GM18507 (cell line): ENCODE measurements at places on chromosomes 5 and 9.

GRCh38 chr9:93603011-93603410 lies 26.6 kb downstream of the PHF2 start:
- DNase-seq: no peak

DNA sequence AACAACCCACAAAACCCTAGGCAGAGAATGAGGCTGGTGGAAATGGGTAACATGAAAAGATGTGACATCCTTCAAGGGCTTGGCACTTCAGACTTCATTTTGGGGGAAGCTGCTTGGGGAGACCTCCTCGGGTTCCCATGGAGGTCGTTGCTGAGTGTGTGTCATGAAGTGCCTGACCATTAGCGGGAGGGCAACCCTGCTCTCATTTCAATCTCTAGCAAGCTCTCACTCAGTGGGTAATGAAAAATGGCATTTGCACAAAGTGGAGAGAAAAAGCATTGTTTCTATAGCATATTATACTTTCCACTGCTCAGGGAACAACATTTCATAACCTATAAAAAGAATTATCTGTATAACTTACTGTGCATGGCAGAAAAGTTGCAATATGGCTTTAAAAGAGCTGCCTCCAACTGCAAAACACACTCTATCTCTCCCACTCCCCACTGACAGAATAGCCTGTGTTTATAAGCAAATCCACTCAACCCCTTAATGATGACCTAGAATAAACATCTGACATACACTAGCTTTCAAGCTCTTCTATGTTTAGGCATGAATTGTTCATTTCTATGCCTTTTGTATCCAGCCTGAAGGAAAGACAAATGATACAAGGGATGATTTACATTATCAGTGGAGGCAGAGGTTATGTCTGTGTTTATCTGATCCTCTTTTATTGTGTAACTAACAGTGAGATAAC lies 357.2 kb downstream of the ZSWIM6 start:
- no peak for DNase-seq

- DNase-seq: no peak
These were observed 374.2 kb upstream of the IRX1 start for GRCh38 chr5:3221432-3221831.

- no peak for DNase-seq
These were observed 10.7 kb downstream of the LYSMD3 start for GRCh38 chr5:90518661-90519060.

DNA sequence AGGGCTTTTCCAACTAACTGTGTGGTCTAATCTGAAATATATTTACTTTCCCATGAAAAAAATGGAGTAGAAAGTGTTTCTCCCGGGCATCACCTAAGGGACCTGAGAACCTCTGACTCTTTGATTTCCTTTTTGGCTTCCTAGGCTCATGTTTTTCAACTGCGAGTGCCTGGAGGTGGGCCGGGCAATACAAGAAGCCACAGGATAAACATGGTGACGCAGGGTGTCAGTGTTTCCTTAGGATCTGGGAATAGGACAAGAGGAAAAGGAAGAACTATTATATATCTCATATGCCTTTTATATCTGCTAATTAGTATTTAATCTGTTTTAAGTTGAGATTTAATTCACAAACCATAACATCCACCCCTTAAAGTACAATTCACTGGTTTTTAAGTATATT lies 11.4 kb upstream of the LECT2 start:
- DNase-seq: no peak

DNA sequence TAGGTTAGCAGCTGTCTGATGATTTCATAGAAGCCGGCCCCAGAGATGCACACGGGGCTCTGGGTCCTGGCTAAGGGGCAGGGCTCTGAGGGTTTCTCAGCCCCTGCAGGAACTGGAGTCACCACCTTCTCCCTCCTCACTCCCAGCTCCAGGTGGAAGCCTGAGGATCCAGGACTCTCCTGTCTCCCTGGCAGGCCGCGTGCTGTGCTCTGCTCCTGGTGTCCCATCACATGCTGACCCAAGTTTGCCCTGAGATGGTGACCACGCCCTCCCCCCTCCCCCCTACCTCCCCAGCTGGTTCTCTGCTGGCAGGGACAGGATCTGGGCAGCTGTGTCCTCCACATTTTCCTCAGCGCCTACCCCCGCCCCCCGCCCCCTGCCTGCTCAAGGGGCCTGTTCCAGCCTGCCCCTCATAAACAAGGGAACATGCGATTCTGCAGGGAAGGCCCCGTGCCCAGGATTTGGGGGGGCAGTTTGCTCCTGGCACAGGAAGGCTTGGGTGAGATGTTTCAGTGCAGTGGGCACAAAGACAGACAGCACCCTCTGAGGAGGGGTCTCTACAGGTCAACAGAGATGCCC lies 87.4 kb downstream of the PSD2 start:
- DNase-seq: no peak

DNA sequence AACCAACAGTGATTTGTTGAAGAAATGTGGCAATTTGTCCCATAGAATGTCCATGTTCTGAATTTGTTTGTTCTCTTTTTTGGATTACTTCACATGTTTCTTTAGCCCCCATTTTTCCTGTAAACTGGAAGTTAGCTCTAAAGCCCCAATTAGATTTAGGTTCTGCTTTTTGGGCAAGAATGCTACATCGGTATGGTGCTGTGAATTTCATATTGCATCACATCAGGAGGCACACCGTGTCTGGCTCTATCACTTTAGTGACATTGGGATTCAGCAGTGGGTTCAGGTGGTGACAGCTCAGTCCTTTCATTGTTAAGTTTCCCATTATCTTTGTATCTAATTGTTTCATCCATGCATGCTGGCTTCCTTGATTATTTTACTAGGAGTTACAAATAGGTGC lies 27.9 kb downstream of the ADGRV1 start:
- no peak for DNase-seq

- DNase-seq: no peak
These were observed 76.4 kb upstream of the PRSS3 start for GRCh38 chr9:33718987-33719386.

- DNase-seq: no peak
These were observed 36.8 kb downstream of the PCDHAC2 start for GRCh38 chr5:141003031-141003430.

GRCh38 chr5:143126174-143127019 lies 277.1 kb downstream of the NR3C1 start:
- no peak for DNase-seq

DNA sequence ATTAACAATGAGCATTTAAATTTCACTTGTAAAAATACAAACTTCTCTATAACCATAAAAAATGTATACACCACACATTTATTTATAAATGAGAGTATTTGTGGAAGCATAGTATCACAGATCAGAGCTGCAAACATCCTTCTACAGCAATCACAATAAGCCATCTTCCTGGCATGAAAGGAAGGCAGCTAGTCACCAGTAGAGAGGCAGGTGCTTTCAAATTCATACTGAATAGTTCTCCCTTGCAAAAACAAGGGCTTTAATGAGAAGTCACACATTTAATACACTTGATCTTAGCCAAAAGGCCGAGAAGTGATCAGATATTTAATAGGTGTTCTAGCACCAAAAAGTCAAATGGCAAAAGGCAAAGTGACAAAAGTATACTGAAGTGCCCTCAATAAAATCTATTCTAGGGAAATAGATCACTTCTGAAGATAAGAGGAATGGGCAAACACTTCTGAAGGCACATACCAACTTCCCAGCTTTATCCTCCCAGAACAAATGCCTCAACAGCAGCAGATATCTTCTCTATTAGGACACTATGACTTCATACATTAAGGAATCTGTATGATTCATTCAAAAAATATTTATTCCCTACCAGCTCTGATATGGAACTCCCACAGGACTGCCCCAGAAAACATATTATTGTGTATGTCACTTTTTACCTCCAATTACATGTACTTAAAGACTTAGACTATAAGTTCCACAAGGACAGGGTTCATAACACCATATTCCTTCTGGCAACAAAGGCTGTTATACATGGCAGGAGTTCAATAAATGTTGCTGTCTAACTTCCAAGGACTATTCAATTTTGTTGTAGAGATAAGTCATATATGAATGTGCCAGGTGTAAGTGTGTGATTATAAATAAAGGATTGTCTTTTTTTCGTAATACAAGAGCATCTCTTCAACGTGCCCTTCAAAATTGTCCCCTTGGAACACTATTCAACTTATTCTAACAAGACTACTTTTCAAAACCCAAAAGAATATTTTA lies 31.7 kb downstream of the MAPKAP1 start:
- no peak for DNase-seq

DNA sequence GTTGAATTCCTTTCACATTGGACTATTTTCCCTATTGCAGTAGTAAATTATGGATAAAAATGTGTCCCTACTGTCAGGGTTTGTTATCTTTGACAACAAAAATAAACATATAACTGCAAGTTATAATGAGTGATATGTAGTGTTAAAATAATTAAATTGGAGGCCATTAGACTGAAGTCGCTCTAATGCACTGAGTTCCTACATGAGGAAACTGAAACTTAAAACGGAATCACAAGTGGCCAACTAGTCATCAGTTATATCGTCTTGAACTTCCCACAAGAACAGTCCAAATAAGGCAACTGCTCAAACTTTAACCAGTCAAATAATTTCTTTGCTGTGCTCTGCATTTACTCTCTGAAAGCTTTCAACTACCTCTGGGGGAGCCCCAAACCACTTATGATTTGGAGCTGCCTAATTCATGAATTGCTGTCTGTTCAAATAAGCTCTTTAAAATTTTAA lies 2.1 kb upstream of the IFT74 start:
- no peak for DNase-seq

DNA sequence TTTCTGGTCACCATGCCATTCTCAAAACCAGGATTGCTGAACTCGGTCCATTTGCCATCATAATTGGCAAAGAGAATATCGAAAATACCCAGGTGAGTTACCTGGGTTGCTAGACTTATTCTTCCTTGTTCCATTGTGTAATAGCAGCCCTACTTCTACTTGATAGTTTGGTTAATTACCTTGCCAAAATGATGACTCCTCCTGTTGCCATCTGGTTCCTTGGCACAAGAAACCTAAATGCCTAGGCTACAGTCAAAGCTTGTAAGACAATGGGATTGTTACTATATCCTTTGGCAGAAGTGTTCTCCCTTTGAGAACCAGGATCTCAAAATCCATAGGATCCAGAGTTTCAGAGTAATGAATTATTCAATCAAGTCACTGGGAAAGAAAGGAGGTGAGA lies 373.2 kb upstream of the ACTBL2 start:
- DNase-seq: no peak

DNA sequence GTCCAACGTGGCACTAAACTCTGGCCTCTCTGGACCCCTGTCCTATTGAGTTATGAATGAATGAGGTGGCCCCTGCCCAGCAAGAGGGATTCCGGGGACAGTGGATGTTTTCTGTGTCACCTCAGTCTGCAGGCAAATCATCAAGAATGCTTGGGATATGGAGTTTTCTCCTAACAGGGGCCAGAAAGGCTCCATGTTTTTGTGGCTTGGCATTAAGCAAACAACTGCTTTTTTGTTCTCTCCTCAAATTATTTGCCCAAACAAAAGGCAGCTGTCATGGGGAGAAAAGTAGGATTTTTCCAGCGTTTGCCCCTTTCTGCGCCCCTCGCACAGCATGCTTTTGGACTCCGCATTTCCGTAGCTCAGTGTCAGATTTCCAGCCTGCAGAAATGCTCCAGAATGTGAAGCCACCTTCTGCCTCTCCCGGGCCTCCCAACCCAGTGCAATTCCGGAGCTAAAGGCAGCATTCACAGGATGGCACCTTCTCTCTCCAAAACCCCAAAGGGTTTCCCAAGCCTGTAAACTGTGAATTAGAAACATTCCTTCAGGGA lies 553.3 kb downstream of the CCDC171 start:
- no peak for DNase-seq

- DNase-seq: no peak
These were observed 2.9 kb downstream of the STK10 start for GRCh38 chr5:172185096-172185461.

- no peak for DNase-seq
These were observed 39.0 kb upstream of the ZFYVE16 start for GRCh38 chr5:80368661-80369480.

DNA sequence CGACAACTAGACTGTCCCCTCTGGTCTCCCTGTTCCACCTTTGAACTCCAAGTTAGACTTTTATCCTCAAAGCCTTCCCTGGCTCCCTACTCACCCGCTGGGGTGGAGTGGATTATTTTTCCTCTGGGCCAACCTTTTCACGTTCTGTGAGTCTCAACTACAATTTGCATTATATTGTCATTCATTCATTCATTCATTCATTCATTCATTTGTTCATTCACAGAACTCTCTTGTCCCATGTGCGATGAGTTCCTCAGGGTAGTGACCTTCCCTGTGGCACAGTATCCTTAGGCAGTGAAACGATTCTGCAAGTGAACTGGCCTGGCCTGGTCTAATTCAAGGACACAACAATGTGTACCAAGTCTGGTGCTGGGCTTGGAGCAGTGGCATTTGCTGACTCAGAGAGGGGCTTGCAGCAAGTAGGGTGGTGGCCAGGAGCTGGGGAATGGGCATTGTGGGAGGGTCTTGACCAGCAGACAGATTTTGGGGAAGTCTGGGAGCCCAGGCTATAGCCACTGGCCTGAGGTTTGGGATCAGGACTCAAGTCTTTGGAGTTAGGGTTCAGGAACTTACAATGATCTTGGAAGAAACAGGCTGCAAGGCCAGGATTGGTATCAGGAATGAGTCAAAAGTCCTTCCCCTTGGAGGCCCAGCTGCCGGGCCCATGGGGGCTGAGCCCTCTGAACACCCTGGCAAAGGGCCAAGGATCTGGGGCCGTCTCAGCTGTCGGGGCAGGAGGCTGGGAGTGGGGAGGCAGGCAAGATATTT lies 37.2 kb upstream of the COL15A1 start:
- no peak for DNase-seq

DNA sequence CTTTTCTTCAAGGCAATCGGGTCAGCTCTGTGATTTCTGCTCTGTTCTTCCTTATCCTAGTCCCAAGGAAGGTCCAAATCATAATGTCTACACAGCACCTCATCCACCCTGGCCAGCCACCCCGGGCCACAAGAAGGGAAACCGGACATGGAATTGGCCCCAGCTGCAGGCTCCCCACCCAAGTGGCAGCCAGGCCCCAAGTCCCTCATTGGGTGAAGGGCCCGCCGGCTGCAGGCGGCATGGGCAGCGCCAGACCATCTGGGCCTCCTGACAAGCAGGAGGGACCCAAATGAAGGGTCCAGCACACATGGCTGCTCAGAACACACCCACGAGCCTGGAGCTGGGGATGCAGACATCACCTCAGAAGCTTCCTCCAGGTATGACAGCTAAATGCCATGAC lies 33.7 kb downstream of the BICD2 start:
- no peak for DNase-seq

GRCh38 chr5:59218424-59219045 lies 635.7 kb downstream of the RAB3C start:
- no peak for DNase-seq

GRCh38 chr9:93656426-93657239 lies 80.2 kb downstream of the PHF2 start:
- no peak for DNase-seq

DNA sequence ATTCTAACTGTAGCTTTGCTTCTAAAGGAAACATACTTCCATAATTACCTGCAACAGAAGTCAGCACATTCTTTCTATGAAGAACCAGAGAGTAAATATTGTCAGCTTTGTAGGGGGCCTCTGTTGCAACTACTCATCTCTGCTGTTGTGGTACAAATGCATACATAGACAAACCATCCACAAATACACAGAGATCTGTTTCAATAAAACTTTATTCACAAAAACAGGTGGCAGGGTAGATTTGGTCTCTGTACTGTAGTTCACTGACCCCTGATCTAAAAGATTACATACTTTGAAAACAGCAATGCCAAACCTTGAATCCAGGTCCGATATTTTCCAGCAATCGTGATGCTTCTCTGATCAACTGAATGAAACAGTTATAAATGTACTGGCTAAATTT lies 44.9 kb upstream of the RETREG1 start:
- no peak for DNase-seq
